ENCODE measurements at places on chromosomes 7 and 10.

DNA sequence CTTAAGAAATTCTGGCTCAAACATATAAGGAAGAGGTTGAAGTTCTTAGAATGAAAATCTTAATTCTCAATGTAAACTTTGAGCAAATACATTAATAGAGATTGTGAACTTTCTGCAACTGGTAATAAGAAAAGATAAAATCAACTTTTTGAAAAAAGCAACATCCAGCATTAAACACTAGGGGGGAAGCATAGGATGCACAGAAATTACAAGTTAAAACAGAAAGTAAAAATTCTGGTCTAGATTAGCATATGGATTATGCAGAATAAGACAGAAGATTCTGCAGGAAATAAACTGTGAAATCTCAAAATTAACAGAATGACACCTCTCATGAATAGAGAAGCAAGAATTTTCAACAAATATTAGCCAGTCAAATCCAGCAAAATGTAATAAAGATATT, 38.0 kb upstream of the CAV2 start:
- DNase-seq = no peak

- DNase-seq = no peak
Measured at GRCh38 chr10:73959484-73960243, 38.3 kb upstream of the VCL start.

GRCh38 chr7:87670372-87670771, 42.2 kb downstream of the RUNDC3B start:
- DNase-seq = no peak

- DNase-seq = no peak
Measured at GRCh38 chr10:49737474-49738201, 24.5 kb downstream of the OGDHL start.

- no peak for DNase-seq
Measured at GRCh38 chr7:152956006-152956405, 196.5 kb downstream of the ACTR3B start.

DNA sequence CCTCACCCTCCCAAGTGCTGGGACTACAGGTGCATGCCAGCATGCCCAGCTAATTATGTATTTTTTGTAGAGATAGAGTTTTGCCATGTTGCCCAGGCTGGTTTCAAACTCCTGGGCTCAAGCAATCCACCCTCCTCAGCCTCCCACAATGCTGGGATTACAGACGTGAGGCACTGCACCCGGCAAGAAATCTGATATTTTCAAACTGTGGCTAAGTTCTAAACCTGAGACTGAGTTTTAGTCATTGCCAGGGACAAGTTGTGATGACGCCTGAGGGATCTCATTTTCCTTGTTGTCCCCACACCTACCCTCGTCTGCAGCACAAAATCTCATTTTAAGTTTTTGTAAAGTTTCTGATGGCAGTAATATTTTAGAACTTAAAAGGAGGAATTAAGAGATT, 9.8 kb downstream of the AUTS2 start:
- no peak for DNase-seq

DNA sequence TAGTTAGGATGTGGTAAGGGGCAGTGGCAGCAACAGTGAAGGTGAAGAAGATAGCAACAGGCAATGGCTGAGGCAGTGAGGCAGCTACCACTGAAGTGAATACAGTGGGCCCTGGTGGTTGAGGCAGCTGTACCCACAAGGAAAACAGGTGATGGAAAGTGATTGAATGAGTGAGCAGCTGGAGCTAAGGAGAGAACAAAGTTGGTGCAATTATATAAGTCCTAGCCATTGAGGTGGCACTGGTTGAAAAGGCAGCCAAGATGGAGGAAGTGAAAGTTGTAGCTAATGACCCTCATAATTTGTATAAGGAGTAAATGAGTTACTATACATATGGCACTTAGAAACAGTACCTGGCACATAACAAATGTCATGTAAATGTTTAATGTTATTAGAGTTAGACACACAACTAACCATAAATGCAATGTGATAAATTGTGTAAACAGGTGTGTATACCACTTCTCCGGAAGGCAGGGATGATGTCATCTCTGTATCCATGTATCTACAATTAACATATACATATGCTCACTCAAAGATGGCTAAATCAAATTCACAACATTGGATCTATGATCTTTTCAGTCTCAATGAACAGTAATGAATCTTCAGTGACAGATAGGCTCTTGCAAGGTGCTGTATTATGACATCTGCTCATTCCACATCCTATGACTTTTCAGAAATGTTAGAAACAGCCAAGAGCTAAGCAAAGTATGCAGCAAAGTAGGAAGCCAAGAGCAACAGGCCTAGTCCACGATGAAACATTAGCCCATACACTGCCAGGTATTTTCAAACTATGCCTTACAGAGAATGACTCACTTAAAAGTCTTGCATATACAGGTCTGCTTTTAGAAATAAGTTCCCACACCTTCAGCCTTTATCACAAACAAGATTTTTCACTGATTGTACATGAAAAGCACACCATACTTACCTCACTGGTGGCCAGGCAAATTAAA, 10.7 kb downstream of the XPNPEP1 start:
- no peak for DNase-seq

DNA sequence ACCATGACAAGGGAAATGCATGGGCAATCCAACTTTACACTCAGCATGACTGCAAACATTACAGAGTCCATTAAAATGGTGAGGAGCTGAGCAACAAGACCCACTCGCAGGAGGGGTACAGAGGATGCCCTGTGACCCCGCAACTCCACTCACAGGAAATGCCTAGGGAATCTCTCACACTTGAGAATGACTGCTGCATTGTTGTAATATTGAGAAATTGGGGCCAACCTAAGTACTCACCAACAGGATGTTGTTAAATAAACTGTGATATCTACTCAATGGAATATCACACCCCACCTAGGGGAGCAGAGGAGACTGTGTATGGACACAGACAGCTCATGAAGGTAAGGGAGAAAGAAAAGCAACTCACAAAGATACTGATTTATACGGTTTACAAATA, 53.4 kb upstream of the CAMK2B start:
- DNase-seq = no peak

- DNase-seq = no peak
Measured at GRCh38 chr10:61975391-61975932, 74.0 kb downstream of the ARID5B start.

- DNase-seq = no peak
Measured at GRCh38 chr7:151249034-151249731, 689 bp upstream of the SMARCD3 start.

- no peak for DNase-seq
Measured at GRCh38 chr7:40457776-40458480, 323.1 kb downstream of the SUGCT start.

DNA sequence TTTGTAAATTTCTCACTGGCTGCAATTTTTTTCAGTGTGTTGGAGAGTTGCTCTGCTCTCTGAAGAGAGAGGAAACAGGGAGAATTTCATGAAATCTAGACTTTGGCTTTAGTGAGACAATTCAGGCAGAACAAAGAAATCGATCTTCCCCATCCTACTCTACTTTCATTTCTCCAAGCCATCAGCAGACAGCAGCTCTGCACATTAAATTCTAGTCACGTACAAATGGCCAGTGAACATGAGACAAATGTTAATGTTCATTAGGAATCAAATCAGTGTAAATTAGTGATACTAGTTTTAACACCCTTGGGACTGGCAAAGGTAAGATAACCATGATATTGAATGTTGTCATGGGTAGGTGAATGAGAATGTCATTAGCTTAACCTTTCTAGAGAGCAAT, 140.8 kb downstream of the ANLN start:
- DNase-seq = no peak

- no peak for DNase-seq
Measured at GRCh38 chr10:133460208-133460769, 6.5 kb downstream of the SCART1 start.

DNA sequence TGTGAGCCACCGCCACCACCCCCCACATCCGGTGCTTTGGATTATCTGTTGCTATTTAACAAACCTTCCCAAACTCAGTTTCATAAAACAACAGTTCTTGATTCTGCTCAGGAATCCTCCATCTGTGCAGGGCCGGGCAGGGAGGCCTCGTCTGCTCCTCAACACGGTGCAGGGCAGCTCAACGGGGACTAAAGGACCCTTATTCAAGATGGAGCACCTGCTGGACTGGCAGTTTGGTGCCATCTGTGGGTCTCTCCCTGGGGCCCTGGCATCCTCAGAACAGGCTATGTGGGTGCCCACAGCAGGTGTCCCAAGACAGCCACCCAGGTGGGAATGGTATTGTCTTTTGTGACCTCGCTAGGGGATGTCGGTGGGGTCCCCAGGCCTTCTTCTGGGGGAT, 31.0 kb upstream of the ELFN1 start:
- no peak for DNase-seq

- no peak for DNase-seq
Measured at GRCh38 chr10:7046615-7047014, 364.2 kb downstream of the SFMBT2 start.

DNA sequence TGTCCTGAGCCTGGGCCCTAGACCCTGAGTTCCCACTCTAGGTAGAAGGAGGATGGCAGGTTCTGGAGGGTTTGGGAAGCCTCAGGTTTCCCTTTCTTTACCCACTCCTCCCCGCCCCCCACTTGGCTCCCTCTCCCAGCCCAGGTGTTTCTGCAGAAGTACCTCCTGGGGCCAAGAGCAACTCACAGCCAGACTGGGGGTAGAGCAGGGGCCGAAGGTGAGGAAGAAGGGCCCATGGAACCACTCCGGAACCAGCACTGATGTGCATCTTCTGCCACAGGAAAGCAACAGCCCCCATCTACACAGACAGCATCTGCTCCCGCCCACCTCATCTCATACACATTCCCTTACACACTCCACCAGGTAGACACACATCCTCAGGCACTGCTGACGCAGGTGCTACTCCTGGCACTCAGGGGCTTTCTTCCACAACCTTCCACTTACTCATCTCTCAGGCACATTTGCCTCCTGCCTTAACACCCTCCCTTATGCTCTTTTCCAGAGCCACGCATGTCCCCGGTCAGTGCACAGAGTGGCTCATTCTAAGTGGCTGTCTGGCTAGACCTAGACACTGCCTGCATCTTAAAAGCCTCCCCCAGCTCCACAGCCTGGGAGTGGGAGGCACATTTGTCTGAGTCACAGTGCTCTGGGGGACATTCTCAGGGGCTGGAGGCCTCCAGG, 1.8 kb downstream of the EPHB6 start:
- DNase-seq = no peak

GRCh38 chr7:141389140-141389796, 161.9 kb upstream of the AGK start:
- DNase-seq = no peak

GRCh38 chr7:102093599-102094315, 192.9 kb upstream of the SH2B2 start:
- no peak for DNase-seq

GRCh38 chr7:16590424-16590823, 55.1 kb downstream of the ANKMY2 start:
- no peak for DNase-seq

DNA sequence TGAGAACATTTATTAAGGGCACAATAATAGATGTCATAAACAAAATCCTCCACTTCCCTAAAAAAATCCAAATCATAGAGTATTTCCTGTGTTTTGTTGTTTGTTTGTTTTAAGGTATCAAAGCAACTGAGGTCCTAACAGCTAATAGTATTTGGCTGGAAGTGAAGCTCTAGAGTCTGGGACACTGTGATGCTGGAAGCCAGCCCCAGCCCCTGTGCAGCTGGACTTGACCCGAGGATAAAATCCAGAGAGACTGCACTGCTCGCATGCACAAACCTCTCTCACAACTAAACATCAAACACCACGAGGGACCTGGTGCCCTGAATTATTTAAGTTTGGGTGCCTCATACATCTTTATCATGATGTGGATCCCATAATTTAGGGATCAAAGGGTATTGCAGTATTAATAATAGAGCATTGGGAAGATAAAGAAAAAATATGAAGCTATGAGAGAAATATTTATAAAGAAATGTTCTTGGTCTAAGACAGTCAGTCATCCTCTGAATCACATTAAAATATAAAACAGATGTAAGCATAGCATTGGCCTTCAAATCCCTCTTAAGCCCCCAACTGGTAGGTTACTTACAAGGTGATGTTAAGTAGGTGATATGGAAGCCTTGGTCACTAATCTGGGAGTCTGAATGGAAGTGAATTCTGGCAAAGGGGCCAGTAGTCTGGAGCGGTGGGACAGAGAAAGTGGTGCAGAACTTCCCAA, 44.4 kb downstream of the CUBN start:
- DNase-seq = no peak

DNA sequence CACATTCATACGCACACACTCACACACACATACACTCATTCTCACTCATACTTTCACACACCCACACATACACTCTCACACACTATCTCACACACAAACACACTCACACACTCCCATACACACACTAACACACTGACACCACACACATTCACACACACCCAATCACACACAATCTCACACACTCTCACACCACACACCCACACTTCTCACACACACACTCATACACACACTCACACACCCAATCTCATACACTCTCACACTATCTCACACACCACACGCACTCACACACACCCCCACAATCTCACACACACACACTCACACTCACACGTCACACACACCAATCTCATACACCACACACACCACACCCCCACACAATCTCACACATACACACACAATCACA, 71.0 kb downstream of the GLRX3 start:
- DNase-seq = no peak

GRCh38 chr10:65528986-65529385, 1396.8 kb upstream of the LRRTM3 start:
- no peak for DNase-seq

- DNase-seq = no peak
Measured at GRCh38 chr7:1844951-1845390, 174.9 kb downstream of the ELFN1 start.

DNA sequence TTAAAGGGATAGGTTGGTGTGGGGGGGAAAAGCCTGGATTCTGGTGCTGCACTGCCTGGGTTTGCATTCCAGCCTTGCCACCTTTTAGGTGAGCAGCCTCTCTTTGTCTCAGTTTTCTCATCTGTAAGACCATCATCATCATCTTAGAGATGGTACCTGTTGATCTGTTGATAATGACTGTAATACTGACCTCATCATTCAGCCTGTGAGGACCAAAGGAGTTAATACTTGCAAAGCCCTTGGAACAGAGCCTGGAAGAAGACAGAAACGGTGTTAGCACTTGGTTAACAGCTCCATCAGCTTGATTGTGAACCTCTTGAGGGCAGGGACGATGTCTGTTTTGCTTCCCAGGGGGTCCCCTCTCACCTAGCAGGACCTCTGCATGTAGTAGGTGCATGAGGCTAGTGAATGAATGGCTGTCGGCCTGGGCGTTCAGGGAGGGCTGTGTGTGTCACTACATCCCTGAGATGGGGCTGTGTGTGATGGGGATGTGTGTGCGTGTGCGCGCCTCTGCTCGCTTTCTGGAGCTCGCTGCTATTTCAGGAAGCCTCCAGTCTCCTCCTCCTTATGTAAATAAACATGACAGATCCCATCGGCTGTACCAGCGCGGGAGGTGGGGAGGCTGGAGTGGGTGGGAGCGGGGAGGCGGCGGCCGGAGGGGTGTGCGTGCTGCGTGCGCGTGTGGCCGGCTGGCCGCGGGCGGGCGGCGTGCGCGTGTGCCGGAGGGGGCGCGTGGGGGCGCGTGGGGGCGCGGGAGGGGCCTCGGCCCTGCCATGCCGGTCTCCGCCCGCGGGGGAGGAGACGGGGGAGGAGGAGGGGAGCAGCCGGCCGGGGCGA, 61.2 kb downstream of the NEURL1 start:
- DNase-seq = no peak

All from stimulated activated CD8-positive, alpha-beta memory T cell treated with anti-CD3 and anti-CD28 coated beads, Interleukin-2, amount 100 ng/mL, for 1 hour (primary cell).